ENCODE measurements at places on chromosomes 11 and 22.

DNA sequence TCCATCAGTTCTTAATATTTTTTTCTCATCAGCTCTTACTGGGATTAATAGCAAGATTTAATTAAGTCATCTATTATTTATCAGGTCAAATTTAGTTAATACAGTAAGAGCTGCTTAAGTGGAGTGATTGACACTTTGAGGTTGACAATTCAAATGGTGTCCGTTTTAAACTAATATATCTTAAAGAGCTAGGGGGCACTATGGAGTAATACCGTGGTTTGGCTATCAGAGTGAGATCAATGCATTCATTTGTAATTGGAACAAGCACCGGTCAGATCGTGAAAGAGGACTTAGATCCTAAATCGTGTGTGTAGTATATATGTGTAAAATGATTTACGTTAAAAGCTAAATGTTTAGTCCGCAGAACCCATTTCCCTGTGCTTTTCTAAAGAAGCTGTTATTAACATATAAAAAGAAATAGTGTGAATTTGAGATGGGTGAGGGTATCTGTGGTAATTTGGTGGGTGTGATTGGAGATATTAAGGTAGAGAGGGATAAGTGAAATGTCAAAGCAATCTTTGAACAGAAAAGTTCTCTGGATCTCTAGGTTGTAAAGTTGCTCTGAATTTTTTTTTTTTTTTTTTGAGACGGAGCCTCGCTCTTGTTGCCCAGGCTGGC lies 2.3 kb downstream of the SIK2 start:
- no peak for DNase-seq

DNA sequence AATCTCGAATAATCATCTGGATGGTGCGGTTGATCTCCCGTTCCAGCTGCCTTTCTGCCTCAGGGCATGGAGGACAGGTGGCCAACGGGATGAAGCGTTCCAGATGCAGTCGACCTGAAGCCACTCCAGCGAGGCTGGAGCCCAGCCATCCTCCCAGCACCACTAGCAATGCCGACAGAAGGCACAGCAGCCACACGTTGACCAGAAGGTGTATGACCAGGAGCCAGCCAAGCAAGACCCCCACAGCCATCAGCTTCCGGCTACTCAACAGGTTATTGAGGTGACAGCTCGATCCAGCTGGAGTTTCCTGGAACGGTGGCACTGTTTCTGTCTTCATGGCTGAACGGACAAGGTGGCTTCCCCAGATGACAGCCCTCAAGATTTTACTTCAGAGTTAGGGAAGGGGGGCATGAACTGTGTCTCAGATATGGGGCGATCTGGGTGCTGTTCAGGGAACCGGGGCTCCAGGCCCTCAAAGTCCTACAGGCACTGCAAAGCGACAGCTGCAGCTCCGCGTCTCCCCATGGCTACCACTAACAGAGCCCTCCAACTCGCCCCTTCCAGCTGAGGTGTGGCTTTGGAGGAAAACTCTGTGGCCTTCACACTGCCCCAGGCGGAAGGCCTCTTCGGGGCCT lies 559 bp downstream of the SNX19 start:
- DNase-seq: no peak

DNA sequence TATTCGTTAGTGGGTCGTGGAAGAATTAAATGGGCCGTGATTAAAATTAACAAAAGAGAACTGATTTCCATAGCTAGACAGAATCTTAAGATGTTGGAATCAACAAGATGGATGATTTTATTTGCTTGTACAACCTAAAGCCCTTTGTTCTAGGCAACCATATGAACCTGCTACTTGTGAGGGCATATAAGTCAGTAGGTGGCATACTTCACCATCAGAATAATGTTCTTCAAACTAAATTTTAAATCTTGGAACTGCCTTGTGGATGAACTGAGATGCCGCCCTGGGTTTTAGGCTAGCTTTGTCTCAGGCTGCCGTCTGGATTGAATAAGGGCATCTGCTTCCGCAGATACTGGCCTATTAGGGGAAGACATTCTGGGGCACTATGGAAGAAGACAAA lies 40.9 kb downstream of the CSRP3 start:
- DNase-seq: no peak

GRCh38 chr11:117220999-117221774 lies 10.7 kb downstream of the PCSK7 start:
- DNase-seq: no peak

DNA sequence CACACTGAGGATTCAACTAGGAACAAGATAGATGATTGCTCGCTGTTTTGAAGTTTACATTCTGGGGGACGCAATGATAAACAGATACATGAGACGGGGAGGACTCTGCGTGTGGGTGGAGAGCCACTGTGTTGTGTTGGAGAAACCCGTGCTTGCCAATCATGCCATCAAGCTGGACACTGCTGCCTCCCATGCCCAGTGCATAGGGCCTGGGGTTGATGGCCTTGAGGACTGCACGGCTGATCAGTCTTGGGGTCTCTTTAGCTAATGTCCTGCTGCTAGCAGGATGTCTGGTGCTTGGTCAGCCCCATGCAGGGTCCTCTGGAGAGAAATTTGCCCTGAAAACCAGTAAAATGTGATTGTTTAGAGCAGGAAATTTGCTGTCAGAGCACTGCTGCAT lies 221.2 kb upstream of the B3GAT1 start:
- no peak for DNase-seq

- DNase-seq: no peak
Measured at GRCh38 chr11:113375402-113375801, 12.2 kb upstream of the ANKK1 start.

DNA sequence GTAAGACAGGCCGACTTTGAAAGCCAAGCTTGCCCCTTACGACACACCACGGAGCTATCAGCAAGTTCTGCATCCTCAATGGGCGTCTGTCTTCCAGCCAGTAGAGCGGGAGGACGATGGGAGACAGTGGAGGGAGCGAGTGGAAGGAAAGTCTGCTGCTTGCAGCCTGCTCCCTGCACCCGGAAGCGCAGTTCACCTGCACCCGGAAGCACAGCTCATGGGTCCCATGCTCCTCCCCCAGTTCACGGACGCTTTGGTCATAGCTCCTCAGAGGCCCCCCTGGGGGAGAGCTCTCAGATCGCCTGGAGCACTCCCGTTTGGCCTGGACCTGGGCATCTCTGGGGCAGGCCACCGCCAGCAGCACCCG lies 51.3 kb downstream of the FBLN1 start:
- no peak for DNase-seq

GRCh38 chr11:3123761-3124733 lies 41.1 kb downstream of the OSBPL5 start:
- peak; percentile 71 for DNase-seq

DNA sequence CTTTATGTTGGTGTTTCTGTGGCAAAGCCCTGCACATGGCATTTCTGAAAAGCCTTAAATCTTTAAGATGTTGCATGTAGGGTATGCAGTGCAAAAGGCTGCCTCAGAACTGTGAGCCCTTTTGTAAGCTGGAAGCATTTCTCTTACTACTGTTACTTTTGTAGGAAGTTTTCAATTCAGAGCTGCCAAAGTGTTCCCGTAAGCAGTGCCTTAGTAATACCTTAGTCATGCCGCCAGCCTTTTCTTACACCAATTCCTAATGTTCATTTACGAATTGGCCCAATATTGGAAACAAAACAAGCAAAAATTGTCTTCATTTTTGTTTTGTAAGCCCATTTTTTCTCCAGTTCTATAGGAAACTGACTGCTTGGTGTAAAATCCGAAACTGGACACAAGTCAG lies 67.4 kb upstream of the RASSF10 start:
- no peak for DNase-seq

DNA sequence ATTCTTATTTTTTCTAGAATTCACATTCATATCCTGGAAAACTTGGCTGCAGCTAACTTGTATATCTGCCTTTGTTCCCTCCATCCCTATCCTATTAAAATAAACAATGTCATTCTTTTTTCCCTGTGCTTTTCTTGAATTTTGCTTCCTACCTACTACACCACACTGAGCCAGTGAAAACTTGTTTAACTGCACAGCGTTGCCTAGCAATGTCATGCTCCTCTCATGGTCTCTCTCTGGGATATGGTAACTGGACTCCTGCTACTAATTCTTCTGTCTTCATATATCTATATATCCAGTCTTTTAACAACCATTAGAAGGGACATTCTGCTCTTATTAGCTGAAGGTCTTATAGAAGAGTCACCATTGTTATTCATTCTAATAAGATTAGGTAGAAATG lies 434.4 kb downstream of the METTL15 start:
- no peak for DNase-seq

- DNase-seq: no peak
Measured at GRCh38 chr11:8218840-8219239, 44.8 kb downstream of the LMO1 start.

GRCh38 chr22:37999236-37999635 lies 14.9 kb upstream of the SOX10 start:
- peak; percentile 52 for DNase-seq

DNA sequence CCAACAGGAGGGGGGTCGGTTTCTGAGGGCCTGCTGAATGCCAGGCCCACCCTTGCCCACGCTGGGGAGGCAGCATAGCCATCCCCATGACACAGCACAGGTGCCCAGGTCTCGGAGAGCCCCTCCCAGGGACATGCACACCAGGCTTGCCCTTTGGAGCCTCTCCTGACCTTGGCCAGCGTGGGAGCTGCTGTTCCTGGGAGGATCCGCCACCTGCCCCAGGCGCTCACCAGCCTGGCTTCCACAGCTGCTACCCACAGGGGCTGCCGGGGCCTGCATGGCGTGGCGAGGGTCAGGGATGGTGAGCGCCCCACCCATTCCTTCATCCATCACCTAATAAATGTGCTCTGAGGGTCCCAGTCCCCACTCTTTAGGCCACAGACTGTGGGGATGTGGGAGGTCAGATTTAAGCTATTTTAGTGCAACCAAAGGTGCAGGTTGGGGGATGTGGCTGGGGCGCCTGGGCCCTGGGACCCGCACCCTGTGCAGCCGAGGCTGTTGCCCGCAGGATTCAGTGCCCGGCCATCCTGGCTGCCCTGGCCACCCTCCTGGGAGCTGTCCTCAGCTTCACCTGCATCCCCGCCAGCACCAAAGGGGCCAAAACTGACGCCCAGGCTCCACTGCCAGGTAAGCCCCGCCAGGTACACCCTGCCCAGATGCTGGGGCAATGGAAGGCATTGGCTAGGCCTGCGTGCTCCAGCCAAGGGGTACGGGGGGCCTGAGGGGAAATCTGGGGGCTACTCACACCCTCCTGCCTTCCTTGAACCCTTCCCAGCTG lies 12.9 kb downstream of the PHLDA2 start:
- DNase-seq: no peak

- no peak for DNase-seq
Measured at GRCh38 chr11:115720602-115721245, 216.5 kb upstream of the CADM1 start.

GRCh38 chr11:133619973-133620372 lies 87.7 kb upstream of the OPCML start:
- DNase-seq: no peak

- DNase-seq: no peak
Measured at GRCh38 chr11:16611401-16611921, 127.0 kb upstream of the C11orf58 start.

DNA sequence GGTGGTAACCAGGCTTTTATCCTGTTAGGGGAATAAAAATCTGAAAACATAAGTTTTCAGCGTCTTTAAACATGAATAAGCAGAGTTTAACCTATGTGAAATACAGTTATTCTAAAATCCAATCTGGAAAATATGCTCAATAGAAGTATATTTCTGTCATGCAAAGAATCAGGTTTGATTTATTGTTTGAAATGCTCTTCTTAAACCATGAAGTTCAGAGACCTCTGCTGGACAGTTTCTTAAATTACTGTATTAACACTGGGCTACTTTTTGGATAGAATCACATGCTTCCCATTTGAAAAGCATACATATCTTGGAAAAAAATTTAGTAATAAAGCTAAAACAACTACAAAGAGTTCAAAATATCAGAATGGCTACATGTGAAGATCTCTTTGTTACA lies 25.4 kb downstream of the APIP start:
- DNase-seq: no peak

GRCh38 chr22:26656891-26657851 lies at the start of gene MIAT:
TSS of gene MIAT (plus strand) at chr22:26657588.
- no peak for DNase-seq

- no peak for DNase-seq
Measured at GRCh38 chr22:39721206-39722031, 150.9 kb downstream of the CACNA1I start.

DNA sequence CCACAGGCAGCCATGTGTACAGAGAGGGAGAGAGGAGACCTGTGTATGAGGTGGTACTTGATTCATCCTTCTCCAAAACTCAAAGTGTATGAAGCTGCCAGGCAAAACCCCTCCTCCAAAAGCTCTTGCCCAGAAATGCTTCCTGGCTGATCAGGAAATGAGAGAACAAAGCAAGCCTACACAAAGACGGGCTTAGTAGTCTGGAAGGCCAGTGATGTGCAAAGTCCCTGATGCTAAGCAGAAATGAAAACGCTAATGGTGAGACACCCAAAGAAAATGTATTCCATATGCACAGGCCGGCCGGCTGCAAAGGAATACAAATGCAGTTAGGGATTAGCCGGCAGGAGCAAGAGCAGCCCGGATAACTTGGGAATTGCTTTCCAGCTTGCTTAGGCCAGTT lies 234.9 kb upstream of the CADM1 start:
- no peak for DNase-seq

GRCh38 chr11:9617940-9618339 lies 44.5 kb downstream of the WEE1 start:
- DNase-seq: no peak

DNA sequence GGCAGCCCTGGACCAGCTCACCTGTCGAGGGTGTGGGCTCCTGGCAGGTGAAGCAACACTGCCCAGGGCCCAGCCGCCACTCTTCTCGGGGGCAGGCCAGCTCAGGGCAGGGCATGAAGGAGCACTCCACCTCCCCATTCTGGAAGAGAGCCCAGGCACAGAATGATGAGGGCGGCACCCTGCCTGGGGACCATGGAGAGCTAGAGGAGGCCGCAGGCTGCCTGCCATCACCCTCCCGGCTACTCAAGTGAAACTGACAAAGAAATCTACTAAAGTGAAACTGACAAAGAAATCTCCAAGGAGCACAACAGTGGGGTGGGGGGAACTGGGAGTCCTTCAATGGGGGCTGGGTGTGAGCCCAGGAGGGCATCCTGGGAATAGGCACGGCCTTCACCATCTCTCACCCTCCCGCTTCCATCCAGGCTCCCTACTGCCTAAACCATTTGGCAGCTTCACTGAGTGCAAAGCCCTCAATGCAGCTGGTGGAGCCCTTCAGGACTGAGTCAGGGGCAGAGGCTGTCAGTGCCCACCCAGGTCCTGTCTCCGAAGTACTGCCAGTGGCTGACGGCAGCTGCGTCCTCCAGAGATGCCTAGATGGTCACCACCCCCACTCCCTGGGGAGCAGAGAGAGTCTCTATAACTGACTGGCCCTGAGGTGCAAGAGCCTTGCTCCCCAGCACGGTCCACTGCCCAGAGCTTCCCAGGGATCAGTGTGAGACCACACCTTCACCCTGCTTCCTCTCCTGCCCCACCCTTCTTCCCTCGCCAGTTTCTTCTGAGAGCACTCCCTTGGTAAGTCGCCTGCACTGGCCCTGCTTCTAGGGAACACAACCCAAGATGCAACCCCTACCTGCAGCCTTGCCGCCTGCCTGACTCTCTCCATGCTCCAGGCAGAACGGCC lies 21.7 kb downstream of the VWCE start:
- DNase-seq: no peak

- no peak for DNase-seq
Measured at GRCh38 chr11:11483627-11484026, 130.6 kb upstream of the CSNK2A3 start.

Measured in epithelial cell of prostate (primary cell).